ENCODE measurements at places on chromosomes 2 and 18.

GRCh38 chr2:10009811-10010781, 33.3 kb upstream of the KLF11 start:
- peak; percentile 68 for DNase-seq

DNA sequence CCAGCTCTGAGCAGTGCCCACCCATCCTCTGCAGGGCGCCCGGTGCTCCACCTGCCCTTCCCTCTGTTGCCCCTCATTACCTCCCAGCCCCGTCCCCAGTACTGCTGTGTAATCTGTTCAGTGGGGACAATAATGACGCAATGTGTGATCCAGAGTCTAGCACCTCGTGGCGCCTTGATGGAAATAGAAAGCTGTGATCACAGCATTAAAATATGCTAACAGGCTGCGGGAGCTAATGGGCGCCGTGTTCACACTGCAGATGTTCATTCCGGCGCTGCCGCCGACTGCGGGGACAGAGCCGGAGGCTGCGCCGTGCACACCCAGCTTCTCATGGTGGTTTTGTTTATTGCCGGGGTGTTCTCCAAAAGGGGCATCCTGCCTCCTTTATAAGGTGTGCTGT, 235.2 kb downstream of the LDLRAD4 start:
- DNase-seq, result no peak

- DNase-seq, result no peak
These were observed 34.5 kb upstream of the L3MBTL4 start for GRCh38 chr18:6449213-6449612.

- DNase-seq, result no peak
These were observed 8.8 kb upstream of the MARCHF7 start for GRCh38 chr2:159703491-159703890.

GRCh38 chr2:201049455-201049854, 22.0 kb downstream of the HYCC2 start:
- DNase-seq, result no peak

GRCh38 chr2:203708846-203709396, 2.5 kb downstream of the CD28 start:
- DNase-seq, result no peak

DNA sequence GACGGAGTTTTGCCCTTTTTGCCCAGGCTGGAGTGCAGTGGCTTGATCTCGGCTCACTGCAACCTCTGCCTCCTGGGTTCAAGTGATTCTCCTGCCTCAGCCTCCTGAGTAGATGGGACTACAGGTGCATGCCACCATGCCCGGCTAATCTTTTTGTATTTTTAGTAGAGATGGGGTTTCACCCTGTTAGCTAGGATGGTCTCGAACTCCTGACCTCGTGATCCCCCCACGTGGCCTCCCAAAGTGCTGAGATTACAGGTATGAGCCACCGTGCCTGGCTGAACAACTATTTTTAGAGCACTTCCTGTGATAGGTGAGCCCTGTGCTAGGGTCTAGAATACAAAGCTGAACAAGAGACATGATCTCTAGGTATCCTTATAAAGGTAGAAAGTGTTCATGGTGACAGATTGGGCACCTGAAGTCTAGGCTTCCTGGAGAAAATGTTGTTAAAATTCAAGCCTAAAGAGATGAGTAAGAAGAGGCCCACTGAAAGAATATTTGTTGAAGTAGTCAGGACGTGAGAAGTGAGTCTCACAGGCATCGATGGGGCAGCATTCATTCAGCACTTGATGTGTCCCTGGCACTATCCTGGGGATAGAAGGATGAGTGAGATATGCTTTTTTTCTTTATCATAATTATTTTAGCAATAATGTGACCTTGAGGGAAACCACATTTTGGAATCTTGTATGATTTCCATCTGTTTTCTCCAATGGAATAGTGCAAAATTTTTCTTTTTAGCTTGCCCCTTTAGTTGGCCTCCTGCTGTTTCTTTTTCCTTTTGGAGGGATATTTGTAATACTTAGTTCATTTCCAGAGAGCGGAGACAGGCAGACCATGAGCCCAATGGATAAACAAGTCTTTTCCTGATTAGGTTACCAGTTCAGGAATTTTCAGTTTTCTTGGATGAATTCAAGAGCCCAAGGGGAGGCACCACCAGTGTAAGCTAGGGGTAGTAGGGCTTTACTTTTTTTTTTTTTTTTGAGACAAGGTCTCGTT, 5.1 kb downstream of the ZNF236 start:
- no peak for DNase-seq

GRCh38 chr2:226636586-226636985, 163.0 kb downstream of the IRS1 start:
- no peak for DNase-seq

- no peak for DNase-seq
These were observed 22.8 kb upstream of the SMAD4 start for GRCh38 chr18:51006948-51007789.
